Uterine smooth muscle cell (primary cell): ENCODE measurements at places on chromosomes 11 and 22. TPM values are rescaled to one million over a fixed set of nuclear protein-coding genes. Genes with fewer than 3 reads are reported as not detected.

The RAB6A gene
- total RNA-seq, result 151 and 186 TPM in 2 replicates

The OR8G1 gene
- not detected in 2 replicates for total RNA-seq

The TENM4 gene
- total RNA-seq, result 39.2 and 51.9 TPM in 2 replicates

The ARHGEF17 gene
- 37.2 and 38.6 TPM in 2 replicates for total RNA-seq

The OTOG gene
- total RNA-seq, result not detected in 2 replicates

The CADM1 gene
- 0.66 and 5.5 TPM in 2 replicates for total RNA-seq

The SHANK2 gene
- total RNA-seq, result 1.9 and 2.8 TPM in 2 replicates

The TP53I11 gene
- total RNA-seq, result 9.7 and 13.1 TPM in 2 replicates

The WNT7B gene
- 0.33 TPM in 1 of 2 replicates, not detected in the other for total RNA-seq

The RFPL2 gene
- total RNA-seq, result not detected in 2 replicates

The MEI1 gene
- 1.5 and 2.1 TPM in 2 replicates for total RNA-seq

The MAPK1 gene
- total RNA-seq, result 75.9 and 98.1 TPM in 2 replicates

The RGL4 gene
- under 0.01 TPM in 1 of 2 replicates, not detected in the other for total RNA-seq

The SIPA1 gene
- 20.6 and 30.1 TPM in 2 replicates for total RNA-seq

The PRR33 gene
- total RNA-seq, result not detected in 2 replicates

The NXPE4 gene
- total RNA-seq, result not detected in 2 replicates

The CABP4 gene
- total RNA-seq, result not detected in 2 replicates

The MMP1 gene
- total RNA-seq, result 221 and 608 TPM in 2 replicates

The PDGFB gene
- 0.11 TPM in 1 of 2 replicates, not detected in the other for total RNA-seq

The SNX32 gene
- total RNA-seq, result 0.44 and 0.75 TPM in 2 replicates

The CSRP3 gene
- not detected in 2 replicates for total RNA-seq

The BRSK2 gene
- 0.50 TPM in 1 of 2 replicates, not detected in the other for total RNA-seq

The FADS1 gene
- total RNA-seq, result 105 and 168 TPM in 2 replicates

The CDC42EP2 gene
- total RNA-seq, result 13.3 and 17.2 TPM in 2 replicates

The FAR1 gene
- total RNA-seq, result 73.1 and 85.1 TPM in 2 replicates

The NTM gene
- total RNA-seq, result 48.8 and 82.5 TPM in 2 replicates

The DBX1 gene
- not detected in 2 replicates for total RNA-seq

The ROBO4 gene
- 1.1 and 3.0 TPM in 2 replicates for total RNA-seq

The SLN gene
- not detected in 2 replicates for total RNA-seq

The SYTL2 gene
- total RNA-seq, result 7.9 and 11.5 TPM in 2 replicates
